ENCODE measurements at places on chromosomes 3 and 15. TPM values are rescaled to one million over a fixed set of nuclear protein-coding genes. Genes with fewer than 3 reads are reported as not detected.

The ST6GAL1 gene
- total RNA-seq, result 110 TPM

The GABRA5 gene
- 54.5 TPM for total RNA-seq

The ATP10A gene
- total RNA-seq, result 2.5 TPM

The ROPN1 gene
- total RNA-seq, result not detected

The ADAMTS7 gene
- 26.3 TPM for total RNA-seq

The ZNF80 gene
- total RNA-seq, result not detected

Measured in parietal lobe (tissue), 2 donors.